ENCODE measurements at places on chromosomes 5 and 9.

GRCh38 chr9:21160178-21160577, 6.3 kb downstream of the IFNA21 start:
- no peak for DNase-seq

- no peak for DNase-seq
Measured at GRCh38 chr5:98755406-98755805, 18.1 kb upstream of the RGMB start.

- DNase-seq = no peak
Measured at GRCh38 chr5:160387445-160387844, 12.4 kb downstream of the FAM200C start.

DNA sequence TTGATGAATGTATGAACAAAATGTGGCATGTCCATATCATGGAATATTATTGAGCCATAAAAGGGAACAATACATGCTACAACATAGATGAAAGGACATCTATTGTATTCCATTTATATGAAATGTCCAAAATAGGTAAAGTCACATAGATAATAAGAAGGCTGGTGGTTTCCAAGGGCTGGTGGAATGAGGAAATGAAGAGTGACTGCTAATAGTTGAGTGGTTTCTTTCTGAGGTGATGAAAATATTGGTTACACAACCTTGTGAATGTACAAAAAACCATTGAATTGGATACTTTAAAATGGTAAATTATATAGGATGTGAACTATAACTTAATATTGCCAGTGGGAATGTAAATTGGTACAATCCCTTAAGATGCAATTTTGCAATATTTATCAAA, 5.2 kb downstream of the ARSB start:
- DNase-seq = no peak

DNA sequence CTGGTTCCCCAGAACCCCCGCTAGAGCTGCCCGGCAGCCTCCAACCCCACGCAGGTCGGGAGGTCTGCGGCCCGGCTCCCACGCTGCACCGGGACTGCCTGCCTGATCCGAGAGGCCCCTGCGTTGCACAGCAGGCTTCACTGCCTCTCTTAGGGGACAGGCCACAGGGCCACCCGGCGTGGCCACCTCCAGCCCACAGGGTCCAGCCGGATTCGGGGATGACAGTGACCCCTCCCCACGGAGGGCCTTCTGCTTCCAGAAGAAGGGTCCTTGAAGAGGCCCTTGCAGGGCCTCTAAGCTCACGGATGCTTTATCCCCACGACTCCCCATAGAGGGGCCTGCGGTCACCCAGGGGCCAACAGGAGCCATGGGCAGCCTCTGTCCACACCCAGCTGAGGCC, 66.1 kb upstream of the PPP1R26 start:
- DNase-seq = no peak

DNA sequence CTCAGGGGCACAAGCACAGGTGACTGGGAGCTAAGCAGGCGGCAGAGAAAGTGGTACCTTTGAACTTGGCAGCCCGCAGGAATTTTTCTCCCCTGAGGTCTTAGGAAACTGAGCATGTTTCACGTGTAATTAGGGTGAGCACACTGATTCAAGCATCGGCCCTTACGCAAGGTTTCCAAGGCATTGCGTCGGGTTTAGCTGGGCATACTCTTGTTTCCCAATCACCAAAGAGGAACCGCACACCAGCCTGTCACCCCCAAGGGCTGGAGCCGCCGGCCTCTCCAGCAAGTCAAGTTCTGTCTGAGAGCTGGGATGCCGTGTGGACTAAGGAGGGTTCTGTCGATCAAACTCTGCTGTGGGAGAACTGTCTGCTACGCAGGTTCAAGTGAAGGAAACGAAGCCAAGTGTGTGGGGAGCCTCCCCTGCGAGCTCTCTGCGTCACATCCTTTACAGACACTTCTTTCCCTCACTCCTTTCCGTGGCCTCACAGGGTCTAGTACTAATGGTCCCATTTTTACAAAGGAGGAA, 53.0 kb downstream of the ERGIC1 start:
- no peak for DNase-seq

DNA sequence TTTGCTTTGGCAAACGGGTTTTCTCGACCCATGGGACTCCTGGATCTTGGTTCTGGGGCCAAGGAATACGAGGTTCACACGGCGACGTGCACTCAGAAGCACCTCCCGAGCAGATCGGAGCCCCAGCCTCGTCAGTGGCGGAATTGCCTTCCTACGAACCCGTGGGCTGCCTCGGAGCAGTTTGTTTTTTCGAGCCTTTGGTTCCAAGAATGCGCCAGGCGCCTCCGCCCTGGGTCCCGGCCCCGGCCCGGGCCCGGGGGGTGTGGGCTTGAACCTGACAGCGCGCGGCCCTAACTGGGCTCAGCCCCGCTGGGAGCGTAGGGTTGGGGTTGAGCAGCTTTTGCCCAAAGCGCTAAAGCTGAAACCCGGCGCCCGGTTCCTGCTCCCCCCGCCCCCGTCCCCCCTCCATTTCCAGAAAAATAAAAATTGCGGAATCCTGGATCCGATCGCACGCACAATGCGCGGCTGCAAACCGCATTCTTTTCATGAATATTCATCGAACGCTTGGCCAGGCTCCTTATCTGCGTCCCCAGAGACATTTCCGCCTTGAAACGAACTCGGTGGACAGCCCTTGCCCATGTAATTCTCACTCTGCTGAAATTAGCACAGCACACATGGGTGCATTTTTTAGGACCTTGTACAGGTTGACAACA, 1.0 kb downstream of the BASP1 start:
- DNase-seq = no peak

GRCh38 chr5:174520420-174521396, 203.7 kb upstream of the MSX2 start:
- no peak for DNase-seq

- DNase-seq = no peak
Measured at GRCh38 chr5:157143127-157143971, 684 bp upstream of the MED7 start.

- no peak for DNase-seq
Measured at GRCh38 chr5:91244380-91245073, 138.6 kb downstream of the ARRDC3 start.

DNA sequence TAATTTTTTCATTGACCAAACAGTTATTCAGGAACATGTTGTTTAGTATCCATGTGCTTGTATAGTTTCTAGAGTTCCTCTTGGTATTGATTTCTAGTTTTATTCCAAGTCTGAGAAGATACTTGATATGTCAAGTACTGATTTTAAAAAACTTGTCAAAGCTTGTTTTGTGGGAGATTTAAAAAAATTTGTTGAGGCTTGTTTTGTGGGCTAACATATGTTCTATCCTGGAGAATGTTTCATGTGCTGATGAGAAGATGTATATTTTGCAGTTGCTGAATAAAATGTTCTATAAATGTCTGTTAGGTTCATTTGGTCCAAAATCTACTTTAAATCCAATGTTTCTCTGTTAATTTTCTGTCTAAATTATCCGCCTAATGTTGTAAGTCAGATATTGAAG, 1065.1 kb upstream of the WWC1 start:
- DNase-seq = no peak

DNA sequence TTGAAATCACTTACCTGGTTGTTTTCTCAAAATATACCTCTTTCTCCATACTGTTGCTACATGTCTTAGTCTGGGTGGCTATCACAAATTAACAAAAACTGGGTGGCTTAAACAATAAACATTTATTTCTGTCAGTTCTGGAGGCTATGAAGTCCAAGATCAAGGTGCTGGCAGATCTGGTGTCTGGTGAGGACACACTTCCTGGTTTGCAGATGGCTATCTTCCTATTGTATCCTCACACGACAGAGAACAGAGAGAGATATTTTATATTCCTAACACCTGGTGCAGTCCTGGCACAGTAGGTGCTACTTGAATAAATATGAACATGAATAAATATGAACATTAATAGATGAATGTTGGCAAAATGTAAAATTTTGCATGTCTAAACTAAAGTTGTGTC, 164.3 kb upstream of the ACOT12 start:
- DNase-seq = no peak

DNA sequence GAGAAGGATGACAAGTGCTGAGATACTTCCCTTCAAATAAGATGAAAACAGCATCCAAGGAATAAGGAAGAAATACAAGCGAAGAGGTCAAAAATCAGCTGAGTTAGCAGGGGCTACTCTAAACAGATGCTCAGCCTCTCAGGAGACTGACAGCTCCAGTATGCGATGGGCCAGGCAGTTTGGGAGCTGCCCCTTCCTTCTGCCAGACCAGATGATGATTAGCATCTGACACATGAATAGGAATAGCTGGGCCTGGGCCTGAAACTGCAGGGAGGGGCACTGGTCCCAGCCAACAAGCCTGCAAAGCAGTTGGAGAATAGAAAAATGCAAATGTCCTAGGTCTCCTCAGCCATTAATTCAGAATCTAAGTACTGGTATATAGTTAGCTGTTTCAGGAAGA, 13.1 kb upstream of the MAP3K1 start:
- no peak for DNase-seq

DNA sequence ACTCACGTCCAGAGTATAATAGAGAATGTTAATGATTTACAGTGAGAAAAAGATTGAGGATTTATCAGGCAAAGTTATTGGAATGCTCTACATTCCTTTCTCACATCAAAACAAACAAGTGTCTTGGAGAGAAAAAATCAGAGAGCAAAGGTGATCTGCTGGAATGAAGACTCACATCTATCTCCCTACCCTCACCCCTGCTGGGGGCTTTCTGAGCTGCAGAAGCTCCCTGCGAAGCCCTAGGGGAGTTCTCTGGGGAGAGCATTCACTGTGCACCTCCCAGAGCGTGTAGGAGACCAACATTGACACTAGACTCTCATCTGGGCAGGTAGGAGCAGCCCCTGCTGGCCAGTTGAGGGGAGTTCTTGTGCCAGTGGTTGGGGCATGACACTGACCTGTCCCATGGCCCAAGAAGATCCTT, 76.6 kb upstream of the ADAMTS16 start:
- no peak for DNase-seq

GRCh38 chr5:35056686-35057085, 8.9 kb upstream of the AGXT2 start:
- DNase-seq = no peak
